ENCODE measurements at places on chromosomes 3 and 15.

DNA sequence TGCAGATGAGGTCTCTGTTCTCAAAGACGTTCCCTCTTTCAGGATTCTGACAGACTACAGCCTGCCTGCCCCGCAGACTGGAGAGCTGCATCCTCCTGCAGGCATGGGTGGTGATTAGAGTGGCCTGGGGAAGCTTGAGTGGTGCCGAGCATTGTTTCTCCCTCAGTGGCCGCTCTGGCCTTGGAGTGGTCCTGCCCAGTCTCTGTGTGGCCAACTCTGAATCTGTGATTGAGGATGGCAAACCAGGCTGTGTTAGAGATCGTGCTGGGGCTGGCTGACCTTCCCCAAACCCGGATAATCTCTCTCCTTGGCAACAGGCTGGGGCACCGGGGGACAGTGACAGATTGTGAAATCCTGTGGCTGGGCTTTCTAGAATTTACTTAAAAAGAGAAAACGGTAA is 11.0 kb upstream of the ADCY5 start:
- no peak for DNase-seq

DNA sequence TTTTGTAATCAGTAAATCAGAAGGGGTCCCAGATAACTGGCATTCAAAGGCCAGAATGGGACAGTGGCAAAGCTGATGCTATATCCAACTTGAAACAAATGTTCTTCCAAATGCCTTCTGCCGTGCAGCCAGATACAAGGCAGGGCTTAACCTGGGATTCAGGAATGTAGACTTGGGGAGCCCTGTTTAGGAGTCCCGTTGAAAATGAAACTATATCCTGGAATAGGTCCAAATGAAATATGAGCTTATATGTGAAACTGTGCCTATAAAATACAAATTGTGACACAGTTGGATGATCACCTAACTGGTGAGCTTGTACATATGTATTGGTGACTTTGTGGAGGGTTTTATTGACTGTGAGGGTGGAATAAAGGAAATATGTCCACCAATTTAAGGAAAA is 28.7 kb downstream of the FRMD4B start:
- DNase-seq = no peak

DNA sequence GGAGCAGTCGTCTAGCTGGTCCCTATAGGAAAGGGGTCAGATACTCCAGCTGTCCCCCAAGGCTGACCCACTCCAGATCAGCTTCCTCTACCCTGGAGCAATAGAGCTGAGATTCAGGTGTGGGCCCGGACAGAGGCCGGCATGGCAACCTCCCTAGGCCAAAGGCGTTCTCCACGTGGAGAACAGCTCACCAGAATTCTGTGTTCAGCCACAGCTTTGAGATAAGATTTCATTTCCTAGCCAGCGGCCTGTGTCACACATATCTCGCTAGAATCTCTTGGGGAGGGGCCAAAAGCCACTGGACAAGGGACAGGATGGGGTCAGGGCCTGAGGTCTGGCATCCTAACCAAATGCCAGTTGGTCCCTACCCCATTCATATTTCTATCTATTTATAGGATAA is 20.1 kb downstream of the SRGAP3 start:
- no peak for DNase-seq

GRCh38 chr3:75260-75659 is 121.3 kb upstream of the CHL1 start:
- DNase-seq = no peak

GRCh38 chr3:48881006-48881405 is 17.7 kb downstream of the SLC25A20 start:
- DNase-seq = no peak

DNA sequence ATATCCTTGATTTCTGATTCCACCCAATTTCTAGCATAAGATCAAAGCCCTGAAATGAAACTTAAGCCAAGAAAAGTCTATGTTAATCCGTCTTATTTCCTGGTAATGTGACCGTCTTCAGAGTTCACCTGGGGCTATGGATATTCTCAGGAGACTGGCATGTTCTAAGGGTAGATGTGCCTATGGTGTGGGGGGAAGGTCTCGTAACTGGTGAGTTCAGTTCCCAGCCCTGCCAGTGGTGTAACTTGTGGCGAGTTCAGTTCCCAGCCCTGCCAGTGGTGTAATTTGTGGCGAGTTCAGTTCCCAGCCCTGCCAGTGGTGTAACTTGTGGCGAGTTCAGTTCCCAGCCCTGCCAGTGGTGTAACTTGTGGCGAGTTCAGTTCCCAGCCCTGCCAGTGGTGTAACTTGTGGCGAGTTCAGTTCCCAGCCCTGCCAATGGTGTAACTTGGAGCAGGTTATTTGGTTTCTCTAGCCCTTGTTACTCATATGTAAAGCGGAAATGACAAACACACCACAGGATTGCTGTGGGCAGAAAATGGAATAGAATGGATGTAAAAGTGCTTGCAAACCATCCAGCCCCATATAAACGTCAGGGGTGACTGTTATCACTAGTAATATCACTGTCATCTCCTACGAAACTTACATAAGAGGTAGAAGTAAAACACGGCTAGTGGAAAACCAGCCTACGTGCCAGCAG is 30.4 kb downstream of the SLC51A start:
- no peak for DNase-seq

DNA sequence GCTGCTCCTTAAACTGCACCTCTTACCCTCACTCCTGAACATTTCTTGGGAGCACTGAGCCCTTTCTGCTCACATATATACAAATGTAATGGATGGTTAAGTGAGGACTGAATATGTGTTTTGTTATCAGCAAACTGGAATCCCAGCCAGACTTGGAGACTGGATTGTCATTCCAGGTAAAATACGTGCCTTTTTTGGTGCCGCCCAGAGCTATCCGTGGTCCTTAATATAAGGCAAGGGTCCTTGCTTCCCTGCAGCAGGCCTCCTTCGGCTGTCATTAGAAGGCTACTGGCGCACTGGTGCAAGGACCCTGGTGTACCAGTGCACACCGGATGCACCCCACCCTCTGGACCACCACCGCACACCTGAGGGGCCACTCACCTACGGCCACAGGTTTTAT is 1.1 kb upstream of the GABRB3 start:
- no peak for DNase-seq
